ENCODE measurements at places on chromosomes 16 and 17.

DNA sequence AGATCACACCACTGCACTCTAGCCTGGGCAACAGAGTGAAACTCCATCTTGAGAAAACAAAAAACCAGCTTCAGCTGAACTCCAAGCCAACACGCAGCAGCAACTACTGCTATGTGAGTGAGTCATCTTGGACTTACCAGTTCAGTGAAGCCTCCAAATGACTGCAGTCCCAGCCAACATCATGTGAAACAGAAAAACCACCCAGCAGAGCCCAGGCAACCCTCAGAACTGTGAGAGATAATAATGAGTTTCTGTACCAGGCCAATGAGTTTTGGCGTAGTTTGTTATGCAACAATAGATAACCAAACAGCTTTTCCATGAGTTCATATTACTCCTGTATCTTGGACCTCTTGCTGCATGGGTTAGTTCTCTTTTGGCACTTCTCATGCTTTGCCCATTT lies 23.3 kb downstream of the PHF12 start:
- no peak for DNase-seq

GRCh38 chr17:83193336-83194185 lies 114.2 kb downstream of the METRNL start:
- no peak for DNase-seq

DNA sequence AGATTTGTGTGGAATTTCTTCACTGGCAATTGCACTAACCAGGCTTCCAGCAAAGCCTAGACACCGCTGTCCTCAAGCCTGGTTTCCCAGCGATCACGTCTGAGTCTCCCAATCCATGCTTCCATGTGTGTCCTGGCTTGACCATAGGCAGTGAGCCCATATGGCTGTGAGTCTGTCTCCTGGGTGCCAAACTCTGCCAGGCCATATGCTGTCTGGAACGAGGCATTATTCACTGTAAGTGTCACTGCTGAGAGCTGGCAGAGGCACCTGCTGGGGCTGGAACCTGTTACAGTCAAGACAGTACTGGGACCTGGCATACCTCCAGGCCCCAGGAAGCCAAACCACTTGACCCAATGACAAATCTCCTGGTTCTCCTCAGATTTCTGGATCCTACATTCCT lies 60.4 kb downstream of the HS3ST2 start:
- no peak for DNase-seq

DNA sequence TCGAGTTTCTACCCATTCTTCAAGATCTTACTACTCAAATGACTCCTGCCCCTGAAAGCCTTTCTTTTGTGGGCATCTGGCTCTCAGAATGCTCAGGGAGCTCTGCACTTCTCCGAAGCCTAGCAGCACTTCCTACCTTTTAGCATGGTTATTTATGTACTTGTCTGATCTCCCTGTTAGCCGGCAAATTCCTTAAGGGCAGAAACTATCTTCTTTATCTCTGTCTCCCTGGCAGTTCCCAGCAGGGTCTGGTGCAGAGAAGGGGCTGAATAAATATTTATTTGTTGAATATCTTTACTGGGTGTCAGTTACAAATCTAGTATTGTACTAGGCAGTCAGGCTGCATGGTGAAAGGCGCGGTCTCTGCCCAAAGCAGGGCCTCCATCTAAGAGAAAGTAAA lies 30.7 kb downstream of the TMEM132E start:
- DNase-seq = no peak

- DNase-seq = no peak
These were observed 7.6 kb downstream of the RNF166 start for GRCh38 chr16:88698646-88699045.

- no peak for DNase-seq
These were observed 15.1 kb upstream of the TLCD3B start for GRCh38 chr16:30046178-30046577.

GRCh38 chr16:90008708-90009145 lies 10.5 kb downstream of the DBNDD1 start:
- DNase-seq = no peak

- DNase-seq = no peak
These were observed 5.0 kb downstream of the NKD1 start for GRCh38 chr16:50553182-50553710.

GRCh38 chr16:56672761-56673536 lies 3.3 kb downstream of the MT1H start:
- DNase-seq = no peak

DNA sequence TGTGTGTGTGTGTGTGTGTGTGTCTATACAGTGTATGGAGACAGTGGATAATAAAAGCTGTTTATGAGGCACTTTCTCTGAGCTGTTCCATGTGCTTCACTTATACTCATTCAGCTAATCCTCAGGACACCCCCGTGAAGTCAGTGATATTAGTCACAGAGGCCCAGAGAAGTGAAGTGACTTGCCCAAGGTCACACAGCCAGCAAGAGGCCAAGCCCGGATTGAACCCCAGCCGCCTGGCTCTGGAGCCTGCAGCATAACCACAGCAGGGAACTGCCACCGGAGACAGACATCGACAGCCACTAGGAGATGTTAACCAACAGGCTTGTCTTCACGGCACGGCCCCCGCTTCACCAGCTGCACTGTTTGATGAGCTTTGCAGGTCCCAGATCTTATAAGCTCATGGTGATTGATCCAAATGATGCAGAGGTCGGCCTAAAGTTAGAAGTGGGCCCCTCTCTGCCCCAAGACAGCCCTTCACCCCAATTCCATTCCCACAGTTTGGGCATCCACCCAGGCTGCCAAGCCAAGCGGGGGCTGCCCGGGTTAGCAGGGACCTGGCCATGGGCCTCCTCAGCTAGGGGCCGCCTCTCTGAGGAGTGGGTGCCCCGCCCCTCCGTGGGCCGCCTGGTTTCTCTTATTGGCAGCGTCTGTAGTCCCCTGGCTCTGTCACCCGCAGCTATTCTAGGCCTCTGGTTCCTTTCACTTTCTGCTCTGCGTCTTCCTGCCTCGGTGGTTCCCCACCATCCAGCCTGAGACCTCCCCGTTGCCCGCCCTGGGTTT lies 30.9 kb downstream of the SOCS1 start:
- DNase-seq = no peak

DNA sequence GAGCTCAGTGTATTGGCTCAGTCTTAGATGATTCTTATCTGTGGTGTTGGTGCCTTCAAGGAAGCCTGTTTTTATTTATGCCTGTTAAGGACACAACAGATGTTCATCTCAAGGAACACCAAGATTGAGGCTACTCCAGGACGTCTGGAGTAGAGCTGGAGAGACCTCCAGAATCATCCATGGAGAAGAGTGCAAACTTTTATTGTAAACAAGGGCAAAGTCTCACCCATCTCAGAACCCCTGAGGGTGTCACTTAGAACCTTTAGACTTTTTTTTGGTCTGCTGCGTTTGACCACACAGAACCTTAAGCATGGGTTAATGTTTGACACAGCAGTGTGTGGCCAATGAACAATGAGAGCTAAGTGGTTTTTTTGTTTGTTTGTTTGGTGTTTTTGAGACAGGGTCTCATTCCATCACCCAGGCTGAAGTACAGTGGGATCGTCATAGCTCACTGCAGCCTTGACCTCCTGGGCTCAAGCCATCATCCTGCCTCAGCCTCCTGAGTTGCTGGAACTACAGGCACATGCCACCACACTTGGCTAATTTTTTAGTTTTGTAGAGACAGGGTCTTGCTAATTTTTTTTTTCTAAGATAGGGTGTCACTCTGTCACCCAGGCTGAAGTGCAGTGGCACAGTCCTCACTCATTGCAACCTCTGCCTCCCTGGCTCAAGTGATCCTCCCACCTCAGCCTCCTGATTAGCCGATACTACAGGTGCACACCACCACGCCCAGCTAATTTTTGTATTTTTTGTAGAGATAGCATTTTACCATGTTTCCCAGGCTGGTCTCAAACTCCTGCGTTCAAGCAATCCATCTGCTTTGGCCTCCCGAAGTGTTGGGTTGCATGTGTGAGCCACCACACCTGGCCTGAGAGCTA lies 16.3 kb downstream of the SLC47A1 start:
- DNase-seq = no peak

DNA sequence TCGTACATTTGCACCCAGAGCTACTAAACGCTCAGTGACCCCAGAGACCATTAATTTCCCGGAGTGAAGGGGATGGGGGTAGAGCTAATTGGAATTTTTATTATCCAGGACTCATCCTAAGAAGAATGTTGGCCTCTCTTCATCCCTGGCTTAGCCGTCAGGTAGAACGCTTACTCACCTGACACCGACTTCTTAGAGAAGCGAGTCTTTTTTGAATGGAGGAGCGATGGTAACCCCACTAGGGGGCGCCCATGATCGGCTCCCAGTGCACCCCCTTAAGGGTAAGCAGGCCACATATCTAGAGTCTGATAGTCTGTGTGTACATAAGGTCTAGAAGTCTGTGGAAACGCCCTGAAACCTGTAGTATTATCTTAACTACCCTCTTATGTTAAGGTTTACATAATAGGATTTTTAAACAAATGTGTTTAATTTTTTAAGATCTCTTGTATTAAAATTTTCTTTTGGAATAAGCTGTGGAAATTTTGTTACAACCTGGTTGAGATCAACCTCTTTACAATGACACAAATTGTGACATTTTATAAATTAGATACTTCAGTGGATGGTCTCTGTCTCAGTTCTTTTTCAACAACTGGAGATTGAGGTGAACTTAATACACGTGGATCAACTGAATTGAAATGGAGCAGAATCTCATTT lies 229.8 kb downstream of the CPPED1 start:
- DNase-seq = peak; percentile 11

DNA sequence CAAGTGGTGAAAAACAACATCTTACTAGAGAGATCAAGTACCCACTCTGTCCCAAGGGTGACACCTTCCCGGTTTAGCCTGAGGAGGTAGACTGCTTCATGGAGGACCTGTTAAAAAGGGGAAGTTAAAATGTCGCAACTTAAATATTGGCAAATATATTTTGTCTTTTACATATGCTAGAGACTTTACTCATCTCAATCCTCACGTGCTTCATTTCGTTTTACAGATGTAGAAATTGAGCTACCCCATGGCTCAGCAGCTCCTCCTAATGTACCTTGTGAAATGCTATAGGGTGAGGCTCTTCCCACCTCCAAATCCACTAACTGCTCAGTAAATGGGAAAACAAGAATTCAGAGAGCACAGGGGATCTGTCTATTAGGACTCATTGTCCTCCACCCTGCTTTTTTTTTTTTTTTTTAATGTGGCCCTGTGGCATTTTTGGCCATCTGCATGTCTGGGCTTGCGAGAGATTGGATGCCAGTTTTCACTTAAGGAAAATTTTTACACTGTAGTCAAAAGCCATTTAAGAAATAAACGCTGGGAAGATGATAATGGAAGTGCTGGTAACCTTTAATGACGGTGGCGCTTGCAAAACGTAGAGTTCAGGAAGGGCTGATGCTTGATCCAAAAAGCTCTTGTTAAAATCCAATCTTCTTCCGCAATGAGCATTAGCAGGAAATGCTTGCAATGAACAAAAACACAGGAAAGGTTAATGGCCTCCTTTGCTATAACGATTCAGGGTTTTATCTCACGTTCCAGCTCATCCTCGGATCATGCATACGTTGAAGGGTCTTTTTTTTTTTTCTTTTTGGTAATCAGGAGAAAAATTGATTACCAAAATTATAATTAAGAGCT lies 39.8 kb downstream of the HSBP1 start:
- DNase-seq = peak; percentile 11

- no peak for DNase-seq
These were observed 1496.5 kb upstream of the GOT2 start for GRCh38 chr16:60230666-60231065.

GRCh38 chr16:26505496-26505895 lies 561.2 kb upstream of the C16orf82 start:
- DNase-seq = no peak

DNA sequence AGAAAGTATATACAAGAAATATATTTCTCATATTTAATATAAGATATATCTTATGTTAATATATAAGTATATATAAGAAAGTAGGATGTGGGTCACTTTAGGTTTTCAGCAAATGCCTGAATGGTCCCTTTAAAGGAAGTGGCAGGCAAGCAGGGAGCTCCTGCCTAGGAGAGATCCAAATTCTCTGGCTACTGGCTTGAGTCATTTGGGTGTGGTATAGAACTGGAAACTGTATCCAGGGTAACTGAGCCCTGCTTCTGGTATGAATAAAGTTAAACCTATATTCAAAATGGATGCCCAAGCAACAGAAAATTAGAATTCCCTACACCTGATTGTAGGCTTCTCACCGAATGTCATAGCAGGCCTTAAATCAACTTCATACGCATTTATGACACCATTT lies 144.4 kb downstream of the ZNF18 start:
- no peak for DNase-seq

- peak; percentile 63 for DNase-seq
These were observed 588.7 kb downstream of the CDH13 start for GRCh38 chr16:83215406-83216001.

- no peak for DNase-seq
These were observed 30.8 kb downstream of the NMT1 start for GRCh38 chr17:45091778-45092425.

DNA sequence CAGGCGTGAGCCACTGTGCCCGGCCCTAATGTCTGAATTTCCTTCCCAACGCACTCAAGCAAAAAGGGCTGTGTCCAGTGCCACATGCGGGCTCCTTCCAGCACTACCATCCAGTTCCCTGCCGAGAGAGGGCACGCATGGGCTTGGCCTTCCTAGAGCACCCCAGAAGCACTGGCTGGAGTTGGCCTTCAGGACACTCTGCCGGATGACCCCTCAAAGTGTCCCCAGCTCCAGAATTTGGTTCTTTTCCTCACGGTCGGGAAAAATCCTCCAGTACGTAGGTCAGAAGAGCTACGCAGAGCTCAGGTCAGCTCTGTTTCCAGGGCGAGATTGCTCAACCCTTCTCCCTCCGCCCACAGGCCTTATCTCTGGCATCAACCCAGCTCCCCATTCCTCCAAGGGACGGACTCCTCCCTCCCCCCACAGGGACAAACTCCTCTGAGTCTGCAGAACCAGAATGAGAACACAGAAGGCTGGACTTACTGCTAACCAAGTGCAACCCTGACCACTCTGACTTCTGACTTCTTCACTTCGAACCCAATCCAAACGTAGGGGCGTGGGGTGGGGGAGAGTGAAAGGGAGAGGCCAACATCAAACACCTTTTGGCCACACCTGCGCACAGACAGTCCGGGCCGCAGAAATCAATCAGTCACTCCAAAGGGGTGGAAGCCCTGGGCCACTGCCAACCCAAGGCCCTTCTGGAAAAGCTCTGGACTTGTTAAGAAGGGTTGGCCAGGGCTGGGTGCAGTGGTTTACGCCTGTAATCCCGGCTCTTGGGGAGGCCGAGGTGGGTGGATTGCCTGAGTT lies 3.6 kb downstream of the CDC42EP4 start:
- no peak for DNase-seq

DNA sequence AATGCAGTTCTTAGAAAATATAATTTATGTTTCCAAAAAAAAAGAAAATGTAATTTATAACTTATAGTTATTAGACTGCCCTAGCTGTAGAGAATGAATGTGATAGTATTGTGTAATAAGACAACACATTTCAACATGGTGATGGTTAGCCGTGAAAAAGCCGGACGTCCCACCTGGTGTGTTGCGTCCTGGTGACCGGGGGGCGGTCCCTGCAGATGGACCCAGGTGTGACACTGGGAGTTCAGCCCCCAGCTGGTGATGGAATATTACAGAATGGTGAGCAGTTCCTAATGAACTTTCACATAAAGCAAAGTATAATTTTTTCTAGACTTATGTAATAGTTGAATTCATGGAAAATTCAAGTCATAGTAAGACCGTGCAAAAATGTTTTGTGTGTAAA lies 132.8 kb downstream of the LAT start:
- DNase-seq = no peak
